ENCODE measurements at places on chromosomes 4 and X. TPM values are rescaled to one million over a fixed set of nuclear protein-coding genes. Genes with fewer than 3 reads are reported as not detected.

DNA sequence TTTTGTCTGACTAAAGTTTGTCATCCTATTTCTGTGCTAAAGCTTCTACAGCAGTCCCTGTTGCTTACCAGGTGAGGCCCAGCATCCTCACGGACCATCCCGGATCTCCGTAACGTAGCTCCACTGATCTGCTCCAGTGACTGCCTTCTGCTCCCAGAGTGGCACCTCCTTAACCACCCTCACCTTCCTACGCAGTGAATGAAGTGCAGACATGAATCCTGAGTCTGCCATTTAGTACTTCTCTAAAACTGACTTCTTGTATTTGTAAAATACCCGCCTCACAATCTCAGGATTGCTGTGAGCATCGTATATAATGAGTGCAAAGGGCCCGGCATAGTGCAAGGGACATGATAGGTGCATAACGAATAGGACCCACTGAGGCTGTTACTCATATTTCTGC is 27.7 kb upstream of the ACSL1 start:
- no peak overlapping the region for H3K4me3 ChIP-seq
- DNase-seq: no peak
- no peaks in the 10 kb centered on the region for H3K4me1 ChIP-seq
- no peaks in the 10 kb centered on the region for H3K36me3 ChIP-seq
- no peak overlapping the region for H3K27ac ChIP-seq

DNA sequence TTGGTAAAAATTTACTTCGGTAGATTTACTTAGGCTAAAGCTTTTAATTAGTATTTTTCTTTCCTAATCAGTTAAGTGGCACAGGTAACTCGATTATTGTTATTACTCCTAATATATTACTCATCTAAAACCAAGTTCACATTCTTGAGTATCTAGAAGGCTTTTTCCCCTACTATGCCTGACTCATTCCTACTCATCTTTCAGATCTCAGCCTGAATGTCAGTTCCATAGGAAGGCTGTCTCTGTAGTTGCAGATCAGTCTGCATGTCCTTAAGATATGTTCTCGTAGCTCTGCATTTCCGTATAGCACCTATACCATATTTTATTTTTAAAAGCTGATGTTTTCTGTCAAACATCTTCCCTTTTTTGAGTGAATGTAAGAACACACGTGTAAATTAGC is 5.9 kb upstream of the FAM184B start:
- no peaks in the 10 kb centered on the region for H3K27me3 ChIP-seq
- no peak overlapping the region for H3K4me3 ChIP-seq
- no peak overlapping the region for H3K27ac ChIP-seq
- no peaks in the 10 kb centered on the region for H3K36me3 ChIP-seq

The NDST4 gene
- total RNA-seq: not detected

The CDX4 gene
- total RNA-seq: not detected

The CT47C1 gene
- total RNA-seq: not detected

Measured in pancreas (tissue), 10 donors.